ENCODE measurements at places on chromosomes 2 and 18. TPM values are rescaled to one million over a fixed set of nuclear protein-coding genes. Genes with fewer than 3 reads are reported as not detected.

The REG3G gene
- total RNA-seq = not detected

The PLB1 gene
- total RNA-seq = 0.90 TPM

The CCDC141 gene
- total RNA-seq = 1.9 TPM

The IL36B gene
- not detected for total RNA-seq

The POTEI gene
- not detected for total RNA-seq

The ST3GAL5 gene
- total RNA-seq = 13.7 TPM

The PLCD4 gene
- 0.52 TPM for total RNA-seq

The LAMA1 gene
- not detected for total RNA-seq

The ALPG gene
- total RNA-seq = not detected

The MDH1B gene
- 1.1 TPM for total RNA-seq

The TFPI gene
- 0.30 TPM for total RNA-seq

The TCF7L1 gene
- total RNA-seq = not detected

The NYAP2 gene
- 0.19 TPM for total RNA-seq

The CNGA3 gene
- not detected for total RNA-seq

The PLCL1 gene
- 1.2 TPM for total RNA-seq

The RRM2 gene
- total RNA-seq = 515 TPM

The GCA gene
- total RNA-seq = 31.2 TPM

The SLC66A2 gene
- total RNA-seq = 19.5 TPM

The GAD1 gene
- 0.73 TPM for total RNA-seq

The ASTL gene
- 6.9 TPM for total RNA-seq

The PCARE gene
- total RNA-seq = not detected

The DPP10 gene
- total RNA-seq = not detected

The RAPGEF4 gene
- 1.4 TPM for total RNA-seq

The RAB11FIP5 gene
- 15.5 TPM for total RNA-seq

The CRYGD gene
- total RNA-seq = not detected

The C18orf54 gene
- 11.5 TPM for total RNA-seq

The TCF4 gene
- total RNA-seq = 1.3 TPM

The CKAP2L gene
- total RNA-seq = 31.4 TPM

The FAM161A gene
- total RNA-seq = 8.7 TPM

The SNTG2 gene
- 0.50 TPM for total RNA-seq

The CDCA7 gene
- total RNA-seq = 53.7 TPM

The REG3A gene
- not detected for total RNA-seq

The IHH gene
- total RNA-seq = 0.28 TPM

The DPYSL5 gene
- total RNA-seq = not detected

The UGT1A8 gene
- 0.42 TPM for total RNA-seq

The GALNT3 gene
- total RNA-seq = 8.9 TPM

The ACADL gene
- not detected for total RNA-seq

The SUMO1 gene
- 115 TPM for total RNA-seq

The TTN gene
- 0.84 TPM for total RNA-seq
